AG08396 (cell line): ENCODE measurements at places on chromosomes 5 and 9.

- no peak for DNase-seq
Measured at GRCh38 chr5:54996466-54996865, 11.1 kb upstream of the ESM1 start.

DNA sequence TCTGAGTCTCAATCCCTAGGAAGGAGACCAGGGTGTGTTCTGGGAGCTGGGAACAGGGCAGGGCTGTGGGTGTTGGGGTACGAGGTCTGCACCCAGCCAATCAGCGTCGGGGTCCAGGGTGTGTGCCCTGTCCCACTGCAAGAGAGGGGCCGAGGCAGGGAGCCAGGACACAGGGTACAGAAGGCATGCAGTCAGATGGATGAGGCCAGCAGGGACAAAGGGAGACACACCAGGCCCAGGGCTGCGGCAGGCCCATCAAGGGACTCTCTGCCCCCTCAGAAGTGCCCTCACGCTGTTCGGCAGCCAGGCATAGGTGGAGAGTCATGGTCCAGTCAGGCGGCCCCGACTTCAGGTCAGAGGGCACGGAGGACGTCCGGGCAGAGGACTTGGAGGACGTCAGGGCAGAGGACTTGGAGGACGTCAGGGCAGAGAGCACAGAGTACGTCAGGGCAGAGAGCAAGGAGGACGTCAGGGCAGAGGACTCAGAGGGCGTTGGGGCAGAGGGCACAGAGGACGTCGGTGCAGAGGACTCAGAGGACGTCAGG, 28.8 kb upstream of the ADAMTS2 start:
- no peak for DNase-seq

- no peak for DNase-seq
Measured at GRCh38 chr5:179127136-179128040, 67.2 kb downstream of the ZNF354C start.

DNA sequence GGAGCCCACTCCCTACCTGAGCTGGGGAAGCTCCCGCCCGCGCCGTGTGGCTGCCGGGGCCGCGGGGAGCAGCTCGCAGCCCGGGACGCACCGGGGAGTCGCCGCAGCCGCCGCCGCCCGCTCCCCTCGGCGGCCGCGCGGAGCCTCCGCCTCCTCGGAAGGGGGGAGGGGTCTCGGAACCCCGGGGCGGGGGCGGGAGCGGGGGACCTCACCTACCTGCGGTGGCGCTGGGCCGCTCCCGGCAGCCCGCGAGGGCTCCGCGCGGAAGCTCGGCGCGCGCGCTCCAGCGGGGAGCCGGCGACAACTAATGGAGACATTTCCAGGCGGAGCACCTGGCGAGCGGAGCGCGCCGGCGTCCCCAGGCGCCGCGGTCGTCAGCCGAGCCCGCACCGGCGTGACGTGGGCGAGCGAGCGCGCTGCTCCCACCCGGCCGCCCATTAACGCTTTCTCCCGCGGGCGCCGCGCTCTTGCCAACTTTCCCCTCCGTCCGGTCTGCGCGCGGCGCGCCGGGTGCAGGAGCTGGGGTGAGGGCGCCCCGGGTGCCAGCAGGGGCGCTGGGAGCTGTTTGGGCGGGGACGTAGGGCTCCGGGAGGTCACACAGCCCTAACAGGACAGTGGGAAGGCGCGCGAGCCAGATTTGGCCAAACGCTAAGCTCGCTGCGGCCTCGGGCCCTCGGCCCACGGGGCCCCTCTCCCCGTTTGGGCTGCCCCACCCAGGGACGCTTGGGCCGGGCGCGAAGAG, 4.3 kb upstream of the IRX4 start:
- no peak for DNase-seq

- no peak for DNase-seq
Measured at GRCh38 chr9:3385871-3386270, 139.9 kb downstream of the RFX3 start.

DNA sequence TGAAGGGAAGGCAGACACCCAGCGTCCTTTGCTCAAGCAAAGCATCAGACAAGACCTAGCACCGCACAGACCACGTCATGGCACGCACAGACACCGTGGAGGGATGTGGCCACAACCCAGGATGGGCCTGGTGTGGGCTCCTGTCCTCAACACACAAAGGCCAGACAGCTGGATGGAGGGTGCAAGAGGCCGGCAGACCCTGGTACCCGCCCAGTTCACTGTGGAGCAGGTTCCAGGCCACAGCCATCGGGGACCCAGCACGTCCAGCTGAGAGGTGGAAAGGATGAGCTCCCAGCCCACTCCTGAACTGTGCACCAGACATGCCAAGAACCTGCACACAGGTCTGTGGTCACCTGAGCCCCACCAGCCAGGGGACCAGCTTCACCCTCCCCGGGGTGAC, 15.0 kb upstream of the ZDHHC11 start:
- DNase-seq = no peak

DNA sequence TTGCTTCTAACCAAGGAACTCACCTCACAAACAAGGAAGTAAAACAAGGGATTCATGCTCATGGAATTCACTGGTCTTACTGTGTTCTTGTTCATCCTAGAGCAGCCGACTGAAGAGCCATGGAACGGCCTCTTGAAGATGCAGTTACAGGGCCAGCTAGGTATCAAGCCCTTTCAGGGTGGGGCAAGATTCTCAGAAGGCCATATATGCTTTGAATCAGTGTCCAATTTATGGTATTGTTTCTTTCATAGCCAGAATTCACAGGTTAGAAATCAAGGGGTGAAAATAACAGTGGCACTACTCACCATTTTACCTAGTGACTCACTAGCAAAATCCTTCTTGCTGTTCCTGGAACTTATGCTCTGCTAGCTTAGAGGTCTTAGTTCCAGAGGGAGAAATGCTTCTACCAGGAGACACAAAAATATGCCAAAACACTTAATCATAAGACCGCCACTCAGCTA, 159.5 kb upstream of the CDH10 start:
- no peak for DNase-seq

DNA sequence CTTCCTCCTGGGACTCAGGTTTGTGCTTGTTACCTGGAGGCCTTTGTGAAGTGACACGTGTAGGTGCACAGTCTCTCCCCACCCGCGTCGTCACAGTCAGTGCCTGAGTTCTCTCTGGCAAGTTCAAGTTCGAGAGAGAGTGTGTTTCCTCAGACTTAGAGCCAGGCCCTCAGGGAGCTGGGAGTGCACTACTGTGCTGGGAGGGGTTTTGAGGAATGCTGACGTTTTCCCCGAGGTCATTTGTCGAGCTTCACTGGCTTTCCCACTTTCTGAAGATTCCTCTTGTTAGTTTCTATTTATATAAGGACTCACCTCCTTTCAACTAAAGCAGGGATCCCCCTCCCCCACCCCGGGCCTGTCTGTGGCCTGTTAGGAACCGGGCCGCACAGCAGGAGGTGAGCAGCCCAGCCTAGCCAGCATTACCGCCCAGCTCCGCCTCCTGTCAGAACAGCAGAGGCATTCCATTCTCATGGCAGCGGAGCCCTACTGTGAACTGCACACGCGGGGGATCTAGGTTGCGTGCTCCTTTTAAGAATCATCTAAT, 209.2 kb downstream of the DIRAS2 start:
- DNase-seq = no peak

GRCh38 chr5:80632700-80633099, 21.8 kb upstream of the MSH3 start:
- no peak for DNase-seq

DNA sequence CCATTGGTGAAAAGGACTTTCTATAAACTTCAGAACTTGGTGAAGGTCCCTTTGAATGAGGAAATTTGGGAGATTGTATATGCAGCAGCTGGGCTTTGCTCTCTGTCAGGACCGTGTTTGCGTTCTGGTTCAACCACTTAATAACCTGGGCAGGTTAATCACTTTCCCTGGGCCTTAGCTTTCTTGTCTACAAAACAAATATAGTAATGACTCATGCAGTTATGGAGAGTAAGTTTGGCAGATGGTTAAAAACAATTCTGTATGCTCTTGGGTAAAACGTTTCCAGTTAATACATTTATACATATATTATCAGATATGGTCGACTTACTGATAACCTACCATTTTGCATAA, 197.0 kb downstream of the ARHGEF28 start:
- DNase-seq = no peak

- no peak for DNase-seq
Measured at GRCh38 chr9:127813686-127814226, 11.1 kb downstream of the FPGS start.

GRCh38 chr5:33588654-33589372, 148.0 kb downstream of the TARS1 start:
- DNase-seq = no peak

DNA sequence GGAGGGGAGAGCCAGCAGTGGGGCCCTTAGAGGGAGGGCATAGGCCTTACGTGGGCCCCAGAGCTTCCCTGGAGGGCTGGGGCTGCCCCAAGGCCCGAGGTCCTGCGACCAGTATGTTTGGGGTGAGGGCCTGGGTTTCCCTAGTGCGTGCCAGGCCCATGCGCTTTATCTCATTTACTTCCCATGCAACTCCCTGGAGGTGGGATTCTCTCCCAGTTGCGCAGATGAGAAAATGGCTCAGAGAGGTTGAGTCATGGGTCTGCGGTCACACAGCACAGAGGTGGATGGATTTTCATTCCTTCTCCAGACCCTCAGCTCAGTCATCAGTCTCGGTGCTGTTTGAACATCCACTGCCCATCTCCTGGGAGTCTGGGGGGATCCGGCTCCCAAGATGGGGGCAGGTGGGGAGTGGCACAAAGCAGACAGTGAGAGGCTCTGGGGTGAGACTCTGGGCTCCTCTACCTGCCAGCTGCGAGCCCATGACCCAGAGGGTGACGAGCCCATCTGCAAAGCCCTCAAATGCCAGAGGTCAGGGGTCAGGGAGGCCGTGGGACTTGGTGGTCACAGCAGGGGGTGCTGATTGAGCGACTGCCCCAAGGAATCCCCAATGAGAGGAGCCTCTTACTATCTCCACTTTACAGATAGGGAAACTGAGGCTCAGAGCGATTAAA, 171.2 kb downstream of the GAPVD1 start:
- DNase-seq = no peak

GRCh38 chr9:14349146-14349446, 35.2 kb upstream of the NFIB start:
- DNase-seq = no peak

DNA sequence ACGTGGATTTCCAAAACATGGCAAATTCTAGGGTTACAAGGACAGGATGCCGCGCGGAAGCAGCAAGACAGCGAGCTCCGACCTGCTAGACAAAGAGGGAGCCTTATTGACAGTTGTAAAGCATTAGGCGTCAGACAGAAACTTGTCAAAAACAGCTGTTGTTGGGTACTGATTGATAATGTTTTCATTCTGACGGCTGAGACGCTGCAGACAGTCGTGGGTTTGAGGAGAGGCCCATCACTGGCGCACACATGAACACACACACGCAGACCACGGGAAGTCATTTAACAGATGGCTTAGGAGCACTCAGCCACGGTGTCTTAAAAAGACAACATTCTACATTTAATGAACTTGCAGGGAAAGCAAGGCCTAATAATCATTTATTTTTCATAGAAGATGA, 324.0 kb downstream of the NDUFS4 start:
- no peak for DNase-seq

GRCh38 chr9:82457891-82458290, 469.3 kb downstream of the SPATA31D1 start:
- DNase-seq = no peak

- DNase-seq = peak; percentile 54
Measured at GRCh38 chr9:134130503-134131375, 5.1 kb upstream of the WDR5 start.

DNA sequence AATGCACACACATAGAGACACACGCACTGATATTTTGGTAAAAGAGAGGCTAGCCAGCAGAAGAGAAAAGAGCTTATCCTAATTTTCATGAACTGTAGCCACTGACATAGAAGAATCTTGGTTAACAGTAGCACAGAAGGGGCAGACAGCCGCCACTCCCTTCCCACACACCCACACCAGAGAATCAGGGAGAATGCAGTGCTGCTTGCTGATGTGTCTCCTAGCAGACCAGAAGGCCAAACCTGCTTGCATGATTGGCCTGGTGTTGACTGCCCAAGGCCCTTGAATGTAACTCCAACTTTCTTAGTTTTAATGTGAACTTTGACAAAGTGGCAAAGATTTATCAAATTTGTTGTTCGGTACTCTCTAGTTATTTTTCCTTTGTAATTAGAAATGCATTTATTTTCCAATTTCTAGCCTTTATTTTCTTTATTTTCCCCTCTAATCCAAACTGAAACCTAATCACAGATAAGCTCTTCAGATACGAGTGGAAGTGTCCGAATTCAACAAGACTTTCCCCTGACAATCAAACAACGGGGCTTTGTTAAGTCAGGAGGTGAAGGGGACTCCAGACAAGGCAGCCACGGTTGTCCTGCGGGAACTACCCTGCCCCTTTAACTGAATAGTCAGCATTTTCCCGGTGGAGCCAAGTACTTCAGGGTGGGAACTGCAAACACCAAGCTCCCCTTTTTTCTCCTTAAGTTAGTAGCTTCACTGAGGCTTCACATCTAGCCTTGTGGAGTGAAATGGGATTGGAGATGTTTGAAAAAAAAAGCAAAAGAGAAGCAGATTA, 81.9 kb upstream of the CTSL start:
- DNase-seq = no peak

GRCh38 chr9:72945391-72945790, 7.5 kb downstream of the ALDH1A1 start:
- no peak for DNase-seq

DNA sequence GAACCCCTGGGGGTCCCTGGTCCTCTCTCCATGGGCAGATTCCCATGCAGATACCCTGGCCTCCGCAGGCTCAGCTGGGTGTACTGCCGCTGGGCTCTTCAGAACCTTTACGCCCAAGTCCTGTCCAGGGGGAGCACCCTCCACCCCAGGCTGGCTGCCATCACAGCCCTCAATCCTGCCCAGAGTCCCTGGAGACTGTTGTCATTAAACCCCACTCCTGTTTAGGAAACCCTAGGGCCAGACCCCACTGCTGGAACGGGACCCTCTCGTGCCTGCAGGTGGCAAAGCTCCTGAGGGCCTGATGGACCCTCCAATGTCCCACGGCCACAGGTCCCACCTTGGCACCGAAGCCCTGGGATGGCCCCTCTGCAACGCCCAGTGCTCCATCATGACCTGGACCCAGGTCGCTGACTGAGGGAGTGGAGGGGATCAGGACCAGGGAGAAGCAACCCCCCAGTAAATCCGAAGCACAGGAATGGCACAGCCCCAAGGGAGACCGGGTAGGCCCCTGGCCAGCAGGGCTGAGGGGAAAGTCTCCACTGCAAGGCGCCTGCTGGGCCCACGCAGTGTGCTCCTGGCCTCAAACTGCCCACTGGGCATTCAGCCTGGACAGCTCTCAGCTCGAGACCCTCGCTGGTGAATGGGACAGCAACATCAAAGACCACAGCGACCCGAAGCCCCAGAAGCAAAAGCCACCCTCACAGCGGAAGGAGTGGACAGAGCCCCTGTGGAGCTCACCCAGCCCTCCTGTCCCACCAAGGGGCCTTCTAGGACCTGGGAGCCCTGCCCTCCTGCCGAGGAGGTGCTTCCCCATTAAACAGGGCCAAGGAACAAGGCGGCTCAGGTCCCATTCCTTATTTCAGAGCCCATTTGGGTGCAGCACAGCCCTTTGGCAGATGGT, 8.3 kb downstream of the ZDHHC11B start:
- peak; percentile 17 for DNase-seq
